ENCODE measurements at places on chromosomes 6 and 20.

DNA sequence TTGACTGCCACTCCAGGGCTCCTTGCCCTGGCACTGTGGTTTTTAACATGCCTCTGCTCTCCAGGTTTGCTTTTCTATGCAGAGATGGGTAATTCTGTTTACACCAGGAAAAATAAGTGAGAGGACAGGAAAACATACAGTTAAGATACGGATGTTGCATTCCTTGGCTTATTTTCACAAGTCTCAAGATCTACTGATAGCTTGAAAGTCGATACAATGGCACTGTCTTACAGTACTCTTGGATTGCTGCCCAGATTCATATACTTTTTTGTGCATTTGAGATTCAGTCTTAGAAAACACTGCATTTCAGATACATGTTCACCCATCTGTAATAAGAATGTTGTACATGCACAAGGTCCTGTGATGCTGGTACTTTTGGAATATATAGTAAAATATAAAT, 159.6 kb upstream of the FLRT3 start:
- H3K4me1 ChIP-seq = no peaks in the 10 kb centered on the region
- no peak overlapping the region for H3K27ac ChIP-seq
- no peak overlapping the region for H3K4me3 ChIP-seq
- no peaks in the 10 kb centered on the region for H3K36me3 ChIP-seq

- no peak overlapping the region for H3K4me3 ChIP-seq
- peaks cover 71% of the 10 kb centered on the region for H3K36me3 ChIP-seq
- H3K27ac ChIP-seq = peak overlapping the region; percentile 52
- peaks cover 36% of the 10 kb centered on the region for H3K4me1 ChIP-seq
- no peak for DNase-seq
Observed at GRCh38 chr6:35046862-35047261, 94.3 kb downstream of the TCP11 start.

- H3K36me3 ChIP-seq = no peaks in the 10 kb centered on the region
- H3K27ac ChIP-seq = no peak overlapping the region
- DNase-seq = peak; percentile 90
- no peak overlapping the region for H3K4me3 ChIP-seq
- peaks cover 2% of the 10 kb centered on the region for H3K4me1 ChIP-seq
- H3K27me3 ChIP-seq = no peaks in the 10 kb centered on the region
Observed at GRCh38 chr6:118581489-118581959, 33.4 kb downstream of the PLN start.

DNA sequence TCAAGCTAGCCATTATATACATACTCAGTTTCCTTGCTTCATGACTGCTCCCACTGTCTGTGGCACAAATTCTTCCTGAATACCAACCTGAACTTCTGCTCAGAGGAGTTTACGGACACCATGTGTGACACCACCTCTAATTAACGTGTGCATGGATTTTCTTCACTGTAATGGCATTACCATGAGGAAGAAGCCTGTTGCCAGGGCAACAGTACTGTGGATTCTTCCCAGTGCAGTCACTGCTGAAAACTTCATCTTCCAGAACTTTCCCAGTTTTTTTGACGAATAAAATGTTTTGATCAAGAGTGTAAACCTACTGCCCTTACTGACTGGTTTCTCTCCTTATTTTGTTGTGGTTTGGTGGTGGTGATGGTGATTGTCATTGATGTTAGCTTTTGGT, 444.3 kb upstream of the NRSN1 start:
- no peak overlapping the region for H3K27ac ChIP-seq
- H3K27me3 ChIP-seq = no peaks in the 10 kb centered on the region
- H3K36me3 ChIP-seq = no peaks in the 10 kb centered on the region
- H3K4me3 ChIP-seq = no peak overlapping the region

DNA sequence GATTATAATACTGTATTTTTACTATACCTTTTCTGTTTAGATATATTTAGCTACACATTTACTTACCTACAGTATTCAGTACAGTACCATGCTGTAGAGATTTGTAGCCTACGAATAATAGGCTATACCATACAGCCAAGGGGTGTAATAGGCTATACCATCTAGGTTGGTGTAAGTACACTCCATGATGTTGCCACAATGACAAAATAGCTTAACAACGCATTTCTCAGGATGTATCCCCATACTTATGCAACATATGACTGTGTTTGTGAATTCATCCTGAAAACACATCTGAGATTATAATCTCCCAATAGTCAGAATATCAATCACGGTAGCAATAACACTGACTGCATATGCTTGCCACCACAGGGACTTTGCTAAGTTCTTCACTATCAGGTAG, 20.7 kb downstream of the B4GALT5 start:
- H3K4me1 ChIP-seq = peaks cover 15% of the 10 kb centered on the region
- no peak overlapping the region for H3K4me3 ChIP-seq
- peak; percentile 39 for DNase-seq

GRCh38 chr6:706146-706545, 13.2 kb upstream of the EXOC2 start:
- no peak overlapping the region for H3K27ac ChIP-seq
- peak; percentile 51 for DNase-seq
- H3K4me1 ChIP-seq = peaks cover 6% of the 10 kb centered on the region
- H3K36me3 ChIP-seq = no peaks in the 10 kb centered on the region
- no peak overlapping the region for H3K4me3 ChIP-seq
- H3K27me3 ChIP-seq = peaks cover 3% of the 10 kb centered on the region

DNA sequence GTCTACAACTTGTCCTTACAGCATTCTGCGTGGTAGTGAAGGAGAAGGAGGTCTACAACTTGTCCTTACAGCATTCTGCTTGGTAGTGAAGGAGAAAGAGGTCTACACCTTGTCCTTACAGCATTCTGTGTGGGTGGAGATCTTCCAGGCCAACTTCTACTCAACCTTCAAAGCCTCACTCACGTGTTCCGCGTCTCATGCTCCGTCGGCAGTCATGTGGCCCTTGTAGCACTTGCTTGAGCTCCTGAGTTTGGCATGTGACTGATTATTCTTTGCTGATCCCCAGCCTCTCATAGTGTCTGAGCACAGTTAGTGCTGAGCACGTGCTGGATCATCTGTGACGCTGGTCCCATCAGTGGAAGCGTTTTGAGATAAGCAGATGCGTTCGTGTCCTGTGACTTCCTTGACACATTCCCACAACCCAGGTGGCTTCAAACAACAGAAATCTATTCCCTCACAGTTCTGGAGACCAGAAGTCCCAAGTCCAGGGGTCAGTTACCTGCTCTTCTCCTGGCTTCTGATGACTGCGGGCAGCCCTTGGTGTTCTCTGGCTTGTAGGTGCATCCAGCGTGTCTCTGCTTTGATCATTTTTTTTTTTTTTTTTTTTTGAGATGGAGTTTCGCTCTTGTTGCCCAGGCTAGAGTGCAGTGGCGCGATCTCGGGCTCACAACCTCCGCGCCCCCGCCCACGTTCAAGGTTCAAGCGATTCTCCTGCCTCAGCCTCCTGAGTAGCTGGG, 2.6 kb downstream of the SS18L1 start:
- peaks cover 7% of the 10 kb centered on the region for H3K36me3 ChIP-seq
- DNase-seq = no peak
- no peak overlapping the region for H3K4me3 ChIP-seq
- H3K4me1 ChIP-seq = peaks cover 29% of the 10 kb centered on the region
- H3K27ac ChIP-seq = no peak overlapping the region

DNA sequence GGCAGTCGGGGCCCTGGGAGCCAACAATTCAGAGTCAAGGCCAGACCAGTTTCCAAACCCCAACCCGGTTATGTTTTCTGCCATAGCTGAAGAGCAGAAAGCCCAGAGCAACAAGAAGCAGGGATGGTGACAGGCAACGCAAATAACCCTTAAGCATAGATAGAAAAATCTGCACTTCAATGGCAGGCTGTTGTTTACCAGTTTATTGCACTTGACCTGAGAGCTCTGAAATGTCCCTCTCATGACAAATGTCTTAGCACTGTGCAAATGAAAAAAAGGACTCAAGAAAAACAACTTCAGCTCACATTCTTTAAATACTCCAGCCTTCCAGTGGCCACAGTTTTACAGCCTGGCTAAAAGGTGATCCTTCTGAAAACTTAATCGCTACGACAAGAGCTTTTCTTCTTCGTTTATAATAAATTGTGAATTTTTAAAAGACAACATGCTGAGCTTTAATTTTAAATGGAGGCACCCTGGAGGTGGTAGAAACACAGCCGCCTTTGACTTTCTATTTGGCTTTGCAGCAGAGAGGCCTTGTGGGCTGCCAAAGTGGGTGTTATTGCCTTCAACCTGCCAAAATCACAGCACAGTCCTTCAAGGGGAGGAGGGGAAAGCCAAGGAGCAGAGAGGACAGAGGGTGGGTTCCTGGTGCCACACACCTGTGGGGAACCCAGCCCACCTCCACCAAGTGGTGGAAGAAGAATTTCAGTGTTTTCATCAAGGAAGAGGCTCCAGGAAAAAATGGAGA, 289.5 kb upstream of the CDYL start:
- H3K4me1 ChIP-seq = peaks cover 11% of the 10 kb centered on the region
- DNase-seq = peak; percentile 78

GRCh38 chr20:2871661-2872458, 1.4 kb upstream of the PTPRA start:
- H3K4me1 ChIP-seq = peaks cover 10% of the 10 kb centered on the region
- no peak overlapping the region for H3K27ac ChIP-seq
- DNase-seq = no peak
- H3K27me3 ChIP-seq = peaks cover 12% of the 10 kb centered on the region
- peak overlapping the region; percentile 89 for H3K4me3 ChIP-seq

- no peaks in the 10 kb centered on the region for H3K27me3 ChIP-seq
- no peaks in the 10 kb centered on the region for H3K4me1 ChIP-seq
- DNase-seq = no peak
- no peak overlapping the region for H3K4me3 ChIP-seq
- H3K27ac ChIP-seq = no peak overlapping the region
Observed at GRCh38 chr6:77448546-77448945, 14.7 kb downstream of the HTR1B start.

- no peak overlapping the region for H3K4me3 ChIP-seq
- H3K36me3 ChIP-seq = peaks cover 33% of the 10 kb centered on the region
- H3K4me1 ChIP-seq = peaks cover 8% of the 10 kb centered on the region
Observed at GRCh38 chr20:47274401-47275108, 81.9 kb downstream of the ZMYND8 start.

DNA sequence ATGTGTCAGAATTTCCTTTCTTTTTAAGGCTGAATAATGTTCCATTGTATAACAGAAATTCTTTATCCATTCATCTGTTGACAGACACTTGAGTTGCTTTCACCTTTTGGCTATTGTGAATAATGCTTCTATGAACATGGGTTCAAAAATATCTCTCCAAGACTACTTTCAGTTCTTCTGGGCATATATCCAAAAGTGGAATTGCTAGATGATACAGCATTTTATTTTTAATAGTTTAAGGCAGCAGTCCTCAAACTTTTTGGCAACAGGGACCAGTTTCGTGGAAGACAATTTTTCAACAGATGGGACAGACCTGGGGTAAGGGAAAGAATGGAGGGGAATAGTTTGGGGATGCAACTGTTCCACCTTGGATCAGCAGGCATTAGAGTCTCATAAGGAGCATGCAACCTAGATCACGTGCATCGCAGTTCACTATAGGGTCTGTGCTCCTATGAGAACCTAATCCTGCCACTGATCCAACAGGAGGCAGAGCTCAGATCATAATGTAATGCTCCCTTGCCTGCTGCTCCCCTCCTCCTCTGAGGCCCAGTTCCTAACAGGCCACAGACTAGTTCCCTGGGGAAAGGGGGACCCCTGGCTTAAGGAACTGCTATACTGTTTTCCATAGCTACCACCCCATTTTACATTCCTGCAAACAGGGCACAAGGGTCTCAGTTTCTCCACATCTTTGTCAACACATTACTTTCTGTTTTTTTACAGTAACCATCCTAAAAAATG, 239.9 kb upstream of the RNF217 start:
- no peaks in the 10 kb centered on the region for H3K4me1 ChIP-seq
- DNase-seq = no peak
- no peaks in the 10 kb centered on the region for H3K27me3 ChIP-seq
- H3K4me3 ChIP-seq = no peak overlapping the region
- no peaks in the 10 kb centered on the region for H3K36me3 ChIP-seq

- H3K4me3 ChIP-seq = no peak overlapping the region
- no peaks in the 10 kb centered on the region for H3K27me3 ChIP-seq
- H3K36me3 ChIP-seq = no peaks in the 10 kb centered on the region
- H3K27ac ChIP-seq = peak overlapping the region; percentile 83
Observed at GRCh38 chr6:13355043-13355945, 27.0 kb upstream of the TBC1D7 start.

- H3K27me3 ChIP-seq = no peaks in the 10 kb centered on the region
- H3K4me1 ChIP-seq = peaks cover 2% of the 10 kb centered on the region
- no peak for DNase-seq
- H3K27ac ChIP-seq = no peak overlapping the region
Observed at GRCh38 chr6:166529586-166529985, 56.9 kb downstream of the RAMACL start.

- H3K27ac ChIP-seq = no peak overlapping the region
- H3K4me3 ChIP-seq = no peak overlapping the region
- H3K27me3 ChIP-seq = no peaks in the 10 kb centered on the region
- H3K4me1 ChIP-seq = no peaks in the 10 kb centered on the region
- H3K36me3 ChIP-seq = peaks cover 11% of the 10 kb centered on the region
Observed at GRCh38 chr6:34589691-34590090, 33.6 kb upstream of the SPDEF start.

GRCh38 chr6:68778356-68779020, 143.4 kb downstream of the ADGRB3 start:
- H3K4me1 ChIP-seq = no peaks in the 10 kb centered on the region
- H3K27ac ChIP-seq = no peak overlapping the region
- no peaks in the 10 kb centered on the region for H3K36me3 ChIP-seq
- H3K4me3 ChIP-seq = no peak overlapping the region

DNA sequence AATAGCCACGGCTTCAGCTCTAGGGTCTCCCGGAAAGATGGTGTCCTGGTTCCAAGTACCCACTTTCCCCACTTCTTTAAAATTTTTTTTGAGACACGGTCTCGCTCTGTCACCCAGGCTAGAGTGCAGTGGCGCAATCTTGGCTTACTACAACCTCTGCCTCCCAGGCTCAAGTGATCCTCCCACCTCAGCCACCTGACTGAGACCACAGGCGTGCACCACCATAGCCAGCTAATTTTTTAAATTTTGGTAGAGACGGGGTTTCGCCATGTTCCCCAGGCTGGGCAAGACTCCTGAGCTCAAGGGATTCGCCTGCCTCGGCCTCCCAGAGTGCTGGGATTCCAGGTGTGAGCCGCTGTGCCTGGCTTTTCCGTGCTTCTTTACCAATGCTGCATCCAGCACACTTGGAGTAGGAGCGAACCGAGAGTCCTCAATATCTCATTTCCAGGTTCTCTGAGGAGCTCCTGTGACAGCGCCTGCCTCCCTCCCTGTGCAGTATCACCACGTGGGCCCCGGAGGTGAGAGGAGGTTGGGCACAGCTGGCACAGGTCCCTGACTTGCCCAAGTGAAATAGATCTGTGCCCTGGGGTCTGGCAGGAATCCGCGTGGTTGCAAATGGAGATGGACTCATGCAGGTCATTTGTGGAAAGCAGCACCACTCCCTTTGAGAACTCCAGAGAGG, 37.3 kb downstream of the EZR start:
- DNase-seq = peak; percentile 47
- no peaks in the 10 kb centered on the region for H3K27me3 ChIP-seq

GRCh38 chr6:170253910-170254269, 37.0 kb downstream of the DLL1 start:
- H3K27ac ChIP-seq = no peak overlapping the region
- no peaks in the 10 kb centered on the region for H3K4me1 ChIP-seq
- DNase-seq = no peak
- no peak overlapping the region for H3K4me3 ChIP-seq
- H3K36me3 ChIP-seq = no peaks in the 10 kb centered on the region

All from trophoblast cell (in vitro differentiated cells and primary cell).